Progenitor cell of endocrine pancreas (in vitro differentiated cells): ENCODE measurements at places on chromosomes 12 and 14. TPM values are rescaled to one million over a fixed set of nuclear protein-coding genes. Genes with fewer than 3 reads are reported as not detected.

The ERH gene
- total RNA-seq = 309 and 310 TPM in 2 replicates

DNA sequence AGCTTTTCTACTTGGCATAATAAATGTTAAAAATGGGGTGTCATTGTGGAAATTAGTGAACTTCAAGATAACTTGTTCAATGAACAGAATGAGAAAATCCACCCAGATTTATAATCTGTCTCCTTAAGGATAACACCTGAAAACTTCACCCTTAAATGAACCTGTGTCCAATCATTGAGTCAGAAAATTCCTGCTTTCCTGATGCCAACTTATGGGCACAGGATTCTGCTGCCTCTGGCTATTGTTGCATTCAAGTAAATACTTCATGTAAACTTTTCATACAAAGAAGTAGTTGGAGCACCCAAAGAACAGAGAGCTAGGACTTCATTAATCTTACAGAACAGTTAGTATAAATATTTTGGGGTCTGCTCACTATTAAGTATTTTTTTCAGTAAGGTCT is 98.9 kb upstream of the PLEKHA5 start:
- no peak overlapping the region for H3K4me3 ChIP-seq
- H3K27me3 ChIP-seq = no peaks in the 10 kb centered on the region
- DNase-seq = no peak
- peaks cover 20% of the 10 kb centered on the region for H3K36me3 ChIP-seq
- H3K27ac ChIP-seq = no peak overlapping the region

GRCh38 chr12:88996200-88996788 is 356.0 kb downstream of the DUSP6 start:
- peaks cover 19% of the 10 kb centered on the region for H3K4me1 ChIP-seq
- H3K36me3 ChIP-seq = no peaks in the 10 kb centered on the region
- DNase-seq = no peak
- no peaks in the 10 kb centered on the region for H3K27me3 ChIP-seq
- H3K27ac ChIP-seq = no peak overlapping the region

DNA sequence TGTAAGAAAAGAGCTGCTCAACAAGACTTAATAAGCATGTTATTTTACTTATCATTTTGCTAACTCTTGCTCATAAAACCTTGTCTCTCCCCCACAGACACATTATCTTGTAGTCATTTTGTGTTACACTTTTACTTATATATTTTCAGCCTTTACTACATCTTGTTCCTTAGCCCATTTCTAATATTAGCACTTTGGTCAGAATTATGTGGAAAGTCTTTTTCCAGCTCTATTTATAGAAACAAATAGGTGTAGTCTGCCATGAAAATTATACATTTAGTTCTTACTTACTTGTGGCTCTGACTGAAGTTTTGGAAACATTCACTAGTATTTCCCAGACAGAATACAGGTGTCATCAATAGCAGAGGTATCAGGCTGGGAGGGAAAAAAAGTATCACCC is 76.1 kb downstream of the TMEM116 start:
- no peaks in the 10 kb centered on the region for H3K27me3 ChIP-seq
- no peak overlapping the region for H3K4me3 ChIP-seq
- no peaks in the 10 kb centered on the region for H3K36me3 ChIP-seq
- no peaks in the 10 kb centered on the region for H3K4me1 ChIP-seq

DNA sequence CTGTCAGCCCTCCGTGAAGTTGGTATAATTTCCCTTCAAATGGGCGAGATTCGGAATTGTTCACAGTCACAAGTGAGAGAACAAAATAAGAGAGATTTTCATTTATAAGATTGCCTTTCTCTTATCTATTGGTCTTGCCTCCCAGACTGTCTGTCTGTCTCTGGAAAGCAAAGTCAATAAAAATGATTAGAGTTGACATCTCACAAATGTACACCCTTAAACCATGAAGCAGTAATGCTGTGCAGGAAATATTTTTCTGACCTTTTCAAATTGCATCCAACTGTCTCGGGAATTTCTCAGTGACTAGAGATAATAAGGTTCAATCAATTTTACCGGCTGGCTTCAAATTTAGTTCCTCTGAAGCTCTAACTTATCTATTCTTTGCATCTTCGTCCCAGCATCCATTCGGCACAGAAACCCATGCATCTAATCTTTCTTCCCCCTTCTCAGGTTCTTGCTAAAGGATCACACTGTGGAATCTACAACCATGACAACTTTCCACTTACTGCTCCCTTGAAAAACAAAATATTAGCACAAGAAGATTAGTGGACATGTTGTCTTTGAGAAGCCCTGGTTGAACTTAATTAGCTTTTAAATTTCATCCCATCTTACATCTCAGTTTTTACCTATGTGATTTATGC is 93.1 kb downstream of the RMST start:
- no peaks in the 10 kb centered on the region for H3K27me3 ChIP-seq
- H3K36me3 ChIP-seq = no peaks in the 10 kb centered on the region
- no peak overlapping the region for H3K4me3 ChIP-seq

The SERPINA10 gene
- total RNA-seq = 2.6 and 3.2 TPM in 2 replicates

- H3K36me3 ChIP-seq = no peaks in the 10 kb centered on the region
- DNase-seq = no peak
- H3K27ac ChIP-seq = no peak overlapping the region
- H3K4me3 ChIP-seq = no peak overlapping the region
- H3K27me3 ChIP-seq = no peaks in the 10 kb centered on the region
These were observed 752.2 kb downstream of the FSCB start for GRCh38 chr14:43754838-43755237.

The REC8 gene
- total RNA-seq = 380 and 408 TPM in 2 replicates

DNA sequence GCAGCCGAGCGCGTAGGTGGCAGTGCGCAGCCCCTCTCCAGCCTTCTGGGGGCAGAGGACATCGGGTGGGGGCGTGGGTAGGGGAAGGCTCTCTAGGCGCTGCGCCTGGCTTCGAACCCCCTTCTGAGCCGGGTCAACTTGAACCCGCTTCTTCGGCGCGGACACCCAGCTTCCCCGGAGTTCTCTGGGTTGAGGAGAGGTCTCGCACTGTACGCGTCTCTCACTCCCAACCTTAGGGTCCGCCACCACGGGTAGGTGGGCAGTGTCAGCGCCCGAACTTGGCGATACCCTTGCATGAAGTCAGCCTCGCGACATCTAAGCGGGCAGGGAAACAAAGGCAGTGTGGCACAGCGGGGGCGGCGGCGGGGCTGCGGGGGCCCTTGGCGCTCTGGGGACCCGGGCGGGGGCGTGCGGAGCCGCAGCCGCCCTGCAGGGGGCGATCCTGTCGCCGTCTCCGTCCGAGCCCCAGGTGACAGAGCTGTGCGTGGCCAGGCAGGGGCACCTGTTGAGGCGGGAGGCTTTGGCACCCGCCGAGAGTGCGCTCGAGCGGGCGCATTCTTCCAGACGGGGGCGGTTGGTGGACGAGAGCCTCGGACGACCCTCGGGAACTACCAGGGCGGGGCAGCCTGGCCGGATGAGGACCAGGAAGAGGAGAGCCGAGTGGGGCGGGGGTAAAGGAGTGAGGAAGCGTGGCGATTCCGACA is 1.1 kb downstream of the GALNT16 start:
- peaks cover 15% of the 10 kb centered on the region for H3K4me1 ChIP-seq
- peak overlapping the region; percentile 77 for H3K4me3 ChIP-seq
- no peak overlapping the region for H3K27ac ChIP-seq

DNA sequence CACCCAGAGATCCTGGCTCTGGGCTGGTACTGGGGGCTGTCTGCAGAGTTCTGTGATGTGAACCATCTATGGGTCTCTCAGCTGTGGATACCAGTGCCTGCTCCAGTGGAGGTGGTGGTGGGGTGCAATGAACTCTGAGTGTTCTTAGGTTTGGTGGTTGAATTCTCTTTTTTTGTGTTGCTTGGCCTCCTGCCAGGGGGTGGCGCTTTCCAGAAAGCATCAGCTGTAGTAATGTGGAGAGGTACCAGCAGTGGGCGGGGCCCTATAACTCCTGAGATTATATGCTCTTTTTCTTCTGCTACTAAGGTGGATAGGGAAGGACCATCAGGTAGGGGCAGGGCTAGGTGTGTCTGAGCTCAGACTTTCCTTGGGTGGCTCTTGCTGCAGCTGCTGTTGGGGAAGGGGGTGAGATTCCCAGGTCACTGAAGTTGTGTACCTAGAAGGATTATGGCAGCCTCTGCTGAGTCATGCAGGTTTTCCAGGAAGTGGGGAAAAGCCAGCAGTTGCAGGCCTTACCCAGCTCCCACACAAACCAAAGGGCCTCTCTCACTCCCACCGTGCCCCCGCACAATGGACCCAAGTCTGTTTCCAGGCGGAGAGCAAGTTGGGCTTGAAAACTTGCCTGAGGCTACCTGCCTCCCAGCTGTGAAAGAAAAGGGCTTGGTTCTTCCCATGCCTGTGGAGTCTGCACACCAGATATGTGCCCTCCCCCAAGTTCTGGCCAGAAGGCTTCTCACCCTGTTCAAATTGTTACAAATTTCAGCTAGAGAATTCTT is 18.6 kb downstream of the CCER1 start:
- peaks cover 2% of the 10 kb centered on the region for H3K36me3 ChIP-seq
- H3K27ac ChIP-seq = no peak overlapping the region
- H3K4me3 ChIP-seq = no peak overlapping the region
- DNase-seq = no peak

DNA sequence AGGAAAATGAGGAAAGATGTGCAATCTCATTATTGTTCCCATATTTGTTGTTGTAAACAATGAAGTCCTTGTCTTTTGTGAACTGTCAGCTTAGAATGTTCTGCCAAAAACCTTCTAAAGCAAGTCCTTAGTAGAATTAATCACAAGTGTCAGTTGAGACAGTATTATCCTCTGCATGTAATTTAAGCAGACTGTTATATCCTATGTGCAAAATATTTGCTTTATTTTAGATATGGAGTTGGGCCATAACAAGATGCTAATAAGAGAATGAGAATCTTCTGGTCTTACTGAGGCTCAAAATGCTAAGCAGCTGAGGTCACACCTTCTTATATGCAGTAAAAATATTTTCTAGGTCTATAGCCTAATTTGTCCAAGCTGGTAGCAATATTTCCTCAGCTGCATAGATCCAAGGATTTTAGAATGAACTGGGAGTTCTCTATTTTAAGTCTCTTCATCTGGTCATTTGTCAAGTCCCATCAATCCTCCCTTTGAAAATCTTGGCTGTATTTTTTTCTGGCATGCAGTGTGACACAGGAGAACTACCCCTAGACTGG is 222.3 kb upstream of the NAV3 start:
- DNase-seq = no peak
- H3K36me3 ChIP-seq = no peaks in the 10 kb centered on the region
- H3K27me3 ChIP-seq = no peaks in the 10 kb centered on the region

GRCh38 chr12:100573292-100574186 is at the start of gene GAS2L3:
TSS of gene GAS2L3 (plus strand) at chr12:100573684. CDS start at chr12:100594905, 21,221 bp downstream.
- peak within 1 kb of the TSS; percentile 99 for H3K27ac ChIP-seq
- peak within 1 kb of the TSS; percentile 98 for H3K4me3 ChIP-seq
- H3K36me3 ChIP-seq = peaks cover 3% of the 10 kb centered on the region
- H3K27me3 ChIP-seq = peaks cover 16% of the 10 kb centered on the region
- peak; percentile 85 for DNase-seq
- H3K4me1 ChIP-seq = peaks cover 18% of the 10 kb centered on the region

DNA sequence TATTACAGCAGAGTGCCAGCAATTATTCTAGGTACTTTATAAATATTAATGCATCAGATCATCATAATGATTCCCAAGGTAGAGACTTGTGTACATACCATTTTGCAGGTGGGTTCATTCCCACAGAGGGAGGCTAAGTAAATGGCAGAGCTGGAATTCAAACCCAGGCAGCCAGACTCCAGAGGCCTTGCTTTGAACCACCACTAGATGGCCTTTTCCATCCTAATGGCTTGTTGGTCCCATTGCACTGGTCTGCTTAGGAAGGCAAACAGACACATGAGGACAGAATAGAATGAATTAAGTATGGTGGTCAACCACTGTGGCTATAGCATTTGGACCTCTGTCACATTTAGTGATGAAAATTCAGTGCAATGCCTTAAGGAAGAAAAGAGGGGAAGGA is 158.7 kb downstream of the METTL25 start:
- H3K27me3 ChIP-seq = no peaks in the 10 kb centered on the region
- H3K36me3 ChIP-seq = no peaks in the 10 kb centered on the region
- no peak overlapping the region for H3K27ac ChIP-seq
- H3K4me1 ChIP-seq = no peaks in the 10 kb centered on the region
- no peak for DNase-seq

GRCh38 chr14:71554959-71555612 is 377.1 kb upstream of the RGS6 start:
- peaks cover 8% of the 10 kb centered on the region for H3K36me3 ChIP-seq
- H3K4me3 ChIP-seq = no peak overlapping the region
- peaks cover 20% of the 10 kb centered on the region for H3K4me1 ChIP-seq
- no peak for DNase-seq
- H3K27ac ChIP-seq = peak overlapping the region; percentile 25

The RTN1 gene
- 23.4 and 27.0 TPM in 2 replicates for total RNA-seq

GRCh38 chr14:105491366-105491973 is 424 bp downstream of the TEDC1 start:
- H3K4me3 ChIP-seq = peak overlapping the region; percentile 78
- peak; percentile 56 for DNase-seq
- peaks cover 4% of the 10 kb centered on the region for H3K4me1 ChIP-seq
- H3K27ac ChIP-seq = peak overlapping the region; percentile 96
- H3K36me3 ChIP-seq = no peaks in the 10 kb centered on the region

The NR4A1 gene
- 21.7 and 22.8 TPM in 2 replicates for total RNA-seq

GRCh38 chr14:25053585-25053984 is 3.6 kb upstream of the STXBP6 start:
- H3K36me3 ChIP-seq = no peaks in the 10 kb centered on the region
- peaks cover 8% of the 10 kb centered on the region for H3K4me1 ChIP-seq
- H3K27ac ChIP-seq = no peak overlapping the region
- no peak for DNase-seq

GRCh38 chr14:73717266-73717665 is 3.1 kb upstream of the PNMA1 start:
- peaks cover 17% of the 10 kb centered on the region for H3K36me3 ChIP-seq
- H3K27ac ChIP-seq = peak overlapping the region; percentile 84
- DNase-seq = no peak
- H3K27me3 ChIP-seq = no peaks in the 10 kb centered on the region
- peaks cover 39% of the 10 kb centered on the region for H3K4me1 ChIP-seq

DNA sequence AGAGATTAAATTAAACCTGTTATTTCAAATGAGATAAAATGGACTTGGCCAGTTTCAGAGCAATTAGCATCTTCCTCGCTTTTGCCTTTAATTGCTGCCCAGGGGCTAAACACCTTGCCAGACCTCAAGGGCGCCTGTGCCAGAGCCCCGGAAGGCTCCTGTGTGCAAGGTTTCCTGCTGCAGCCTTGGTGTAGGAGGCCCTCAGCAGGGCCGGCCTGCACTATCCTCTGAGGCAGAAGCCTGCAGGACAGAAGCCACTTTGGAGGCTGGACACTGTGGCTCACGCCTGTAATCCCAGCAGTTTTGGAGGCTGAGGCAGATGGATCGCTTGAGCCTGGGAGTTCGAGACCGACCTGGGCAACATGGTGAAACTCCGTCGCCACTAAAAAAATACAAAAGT is 150.4 kb downstream of the CALM1 start:
- peaks cover 2% of the 10 kb centered on the region for H3K36me3 ChIP-seq
- no peak overlapping the region for H3K27ac ChIP-seq
- H3K4me1 ChIP-seq = peaks cover 14% of the 10 kb centered on the region
- H3K4me3 ChIP-seq = no peak overlapping the region
- no peaks in the 10 kb centered on the region for H3K27me3 ChIP-seq

GRCh38 chr14:86243158-86243557 is 713.2 kb downstream of the FLRT2 start:
- no peaks in the 10 kb centered on the region for H3K27me3 ChIP-seq
- H3K4me1 ChIP-seq = no peaks in the 10 kb centered on the region
- H3K36me3 ChIP-seq = no peaks in the 10 kb centered on the region
- H3K27ac ChIP-seq = no peak overlapping the region
